ENCODE measurements at places on chromosomes 7 and 10. TPM values are rescaled to one million over a fixed set of nuclear protein-coding genes. Genes with fewer than 3 reads are reported as not detected.

RET gene
- polyA plus RNA-seq: 0.33 TPM

CDK14 gene
- polyA plus RNA-seq: 4.3 TPM

GIMAP4 gene
- polyA plus RNA-seq: 26.2 TPM

ACTR3C gene
- 6.8 TPM for polyA plus RNA-seq

MRPS17 gene
- polyA plus RNA-seq: 14.8 TPM

DNA sequence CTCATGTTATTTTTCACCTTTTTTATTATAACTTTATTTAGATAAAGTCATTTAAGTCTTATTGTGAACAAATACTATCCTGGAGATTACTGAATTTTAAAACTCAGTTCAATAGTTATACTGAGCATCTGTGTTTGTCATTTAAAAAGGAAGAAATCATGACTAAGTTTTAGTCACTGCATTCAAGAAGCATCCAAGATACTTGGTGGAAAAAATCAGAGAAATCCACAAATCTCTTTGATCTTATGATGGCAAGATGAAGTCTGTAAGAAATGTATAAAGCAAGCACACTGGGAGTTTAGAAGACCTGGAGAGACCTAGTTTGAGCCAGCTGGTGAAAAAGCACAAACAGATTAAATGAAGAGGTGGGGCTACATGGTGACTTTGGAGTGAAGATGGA is 529.8 kb upstream of the IGFBP3 start:
- no peak for DNase-seq

DNA sequence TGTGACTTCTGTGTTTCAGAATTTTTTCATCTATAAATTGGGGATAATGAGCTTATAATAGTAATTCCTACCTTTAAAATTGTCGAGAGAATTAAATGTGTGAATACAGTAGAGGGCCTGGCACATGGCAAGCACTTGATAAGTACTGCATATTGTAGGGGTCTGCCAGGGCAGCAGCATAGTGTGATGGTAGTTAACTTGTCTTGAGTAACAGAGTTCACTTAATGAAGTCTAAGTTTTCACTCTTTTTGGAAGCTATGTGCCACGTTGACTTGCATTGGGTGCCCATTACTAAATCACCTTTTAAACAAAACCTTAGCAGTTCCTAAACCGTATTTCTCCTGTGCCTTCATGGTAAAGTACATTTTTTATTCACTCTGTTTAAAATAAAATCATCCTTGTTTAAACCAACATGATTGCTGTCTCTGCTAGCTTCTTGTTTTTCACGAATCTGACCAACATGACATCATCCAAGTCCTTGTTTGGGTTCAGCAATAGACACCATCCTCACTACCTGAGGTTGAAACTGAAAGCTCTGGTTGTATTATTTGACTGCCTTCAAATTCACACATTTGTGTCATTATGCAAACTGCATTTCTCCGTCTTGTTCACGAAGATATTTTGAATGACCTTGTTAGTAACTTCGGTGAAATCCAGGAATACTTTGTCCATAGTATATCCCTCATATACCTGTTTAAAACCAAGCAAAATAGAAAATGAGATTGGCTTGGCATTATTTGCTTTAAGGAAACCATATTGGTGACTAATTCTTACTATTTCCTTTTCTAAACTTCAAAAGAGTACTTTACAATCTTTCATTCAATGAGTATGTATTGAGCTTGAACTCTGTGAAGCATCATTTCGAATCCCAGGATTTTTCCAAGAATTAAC is 340.2 kb downstream of the SUGCT start:
- no peak for DNase-seq

- DNase-seq: no peak
Observed at GRCh38 chr7:7617550-7617949, 23.0 kb upstream of the UMAD1 start.

GRCh38 chr7:122902751-122903495 is 16.7 kb upstream of the CADPS2 start:
- DNase-seq: no peak

- DNase-seq: no peak
Observed at GRCh38 chr7:131203291-131203976, 124.2 kb upstream of the MKLN1 start.

DNA sequence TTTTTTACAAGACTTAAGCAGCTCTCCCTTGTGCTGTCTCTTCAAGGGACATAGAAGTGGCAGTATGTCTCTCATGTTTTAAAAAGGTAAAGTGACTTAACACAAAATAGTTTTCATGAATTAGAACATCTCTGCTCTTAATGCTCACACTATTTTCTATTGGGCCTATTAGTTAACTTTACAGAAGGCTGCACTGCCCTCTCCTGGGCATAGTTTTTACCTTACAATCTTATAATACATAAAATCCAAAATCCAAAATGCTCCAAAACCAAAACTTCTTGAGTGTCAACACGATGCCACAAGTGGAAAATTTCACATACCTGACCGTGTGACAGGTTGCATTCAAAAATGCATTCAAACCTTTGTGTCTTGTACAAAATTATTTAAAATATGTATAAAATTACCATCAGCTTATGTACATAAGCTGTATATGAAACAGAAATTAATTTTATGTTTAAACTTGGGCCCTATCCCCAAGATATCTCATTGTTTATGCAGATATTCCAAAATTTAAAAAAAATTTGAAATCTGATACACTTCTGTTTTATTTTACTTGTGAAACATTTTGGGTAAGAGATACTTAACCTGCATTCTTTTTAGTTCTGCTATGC is 25.8 kb downstream of the TES start:
- peak; percentile 77 for DNase-seq

- DNase-seq: no peak
Observed at GRCh38 chr10:77049146-77049545, 588.5 kb downstream of the KCNMA1 start.

DNA sequence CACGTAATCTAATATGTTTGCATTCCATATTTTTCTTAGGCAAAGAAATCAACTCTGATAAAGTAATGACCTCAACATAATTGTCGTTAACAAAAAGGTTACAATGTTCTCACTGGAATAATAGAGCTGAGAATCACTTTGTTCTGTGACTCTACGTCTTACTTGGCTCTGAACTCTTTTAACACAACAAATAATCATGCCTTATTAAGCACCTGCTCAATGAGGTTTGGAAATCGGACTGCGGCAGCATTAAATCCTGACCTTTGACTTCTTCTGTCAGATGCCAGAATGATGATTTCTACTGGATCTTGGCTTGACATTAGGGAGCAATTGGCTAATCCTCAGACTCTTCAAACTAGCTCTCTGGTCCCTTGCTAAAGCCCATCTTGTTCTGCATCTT is 233.6 kb downstream of the SEMA3D start:
- DNase-seq: no peak

DNA sequence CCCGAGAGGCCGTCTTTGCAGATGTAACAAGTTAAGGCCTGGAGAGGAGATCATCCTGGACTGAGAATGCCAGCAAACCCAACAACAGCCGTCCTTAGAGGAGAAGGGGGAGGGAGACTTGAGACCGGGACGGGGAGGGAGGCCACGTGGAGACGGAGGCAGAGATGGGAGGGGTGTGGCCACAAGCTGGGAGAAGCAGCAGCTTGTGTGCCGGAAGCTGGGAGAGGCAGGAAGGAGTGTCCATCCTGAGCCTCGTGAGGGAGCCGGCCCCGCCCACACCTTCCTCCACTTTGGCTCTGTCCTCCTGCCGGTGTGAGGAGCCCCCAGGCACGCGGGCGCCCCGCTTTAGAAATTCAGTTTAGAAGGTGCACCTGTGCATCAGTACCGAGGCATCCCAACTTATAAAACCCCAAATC is 95.7 kb downstream of the DNAJB6 start:
- DNase-seq: peak; percentile 25

- DNase-seq: no peak
Observed at GRCh38 chr7:79227044-79227443, 226.4 kb downstream of the MAGI2 start.

- no peak for DNase-seq
Observed at GRCh38 chr10:8138471-8138870, 84.0 kb downstream of the GATA3 start.

DNA sequence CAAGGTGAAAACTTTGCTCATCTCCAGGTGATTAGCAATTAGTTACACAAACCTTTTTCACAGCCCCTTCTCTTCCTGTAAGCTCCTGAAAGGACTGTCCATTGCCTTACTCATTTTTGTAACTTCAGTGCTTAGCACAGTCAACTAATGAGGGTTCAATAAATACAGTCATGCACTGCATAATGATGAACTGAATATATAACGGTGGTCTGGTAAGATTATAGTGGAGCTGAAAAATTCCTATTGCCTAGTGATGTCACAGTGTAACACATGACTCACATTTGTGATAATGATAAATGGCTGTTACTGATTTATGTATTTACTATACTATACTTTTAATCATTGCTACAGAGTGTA is 12.9 kb upstream of the FAM133B start:
- DNase-seq: no peak

DNA sequence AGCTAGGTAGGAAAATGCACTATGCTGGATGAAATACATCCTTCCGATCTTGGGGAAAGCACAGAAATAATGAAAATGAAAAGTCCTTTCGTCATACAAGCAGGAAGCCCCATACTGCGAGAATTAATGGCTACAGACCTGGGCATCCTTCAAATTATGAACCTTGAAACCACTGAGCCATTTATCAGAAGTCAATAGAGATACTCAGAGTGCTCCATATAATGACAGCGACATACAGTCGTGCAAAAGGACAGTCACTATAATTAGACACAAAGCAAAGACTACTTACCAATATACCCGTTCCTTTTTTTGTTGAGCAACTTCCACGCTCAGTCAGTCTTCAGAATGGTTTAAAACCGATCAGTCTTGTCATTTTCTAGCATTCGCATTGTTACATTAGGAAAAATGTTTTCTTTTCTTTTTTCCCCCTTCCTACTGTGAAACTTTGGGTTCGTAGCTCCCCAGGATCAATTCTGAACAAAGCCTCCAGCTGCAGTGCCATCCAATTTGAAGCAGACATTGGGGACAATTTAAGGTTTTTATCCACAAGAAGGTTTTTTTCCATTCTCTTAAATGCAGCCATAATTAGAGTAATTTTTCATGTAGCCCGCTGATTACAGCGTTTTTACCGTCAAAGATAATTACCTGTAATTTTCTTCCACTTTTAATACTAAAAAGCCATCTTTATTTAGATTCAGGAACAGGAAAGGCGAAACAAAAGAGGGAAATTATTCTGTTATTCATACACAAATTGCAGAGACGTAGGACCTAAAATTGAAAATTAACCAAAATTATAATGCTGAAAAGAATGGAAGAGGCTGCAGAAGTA is 6.4 kb downstream of the DLX6 start:
- DNase-seq: peak; percentile 30

- no peak for DNase-seq
Observed at GRCh38 chr7:75953931-75954330, 39.0 kb downstream of the POR start.

- DNase-seq: no peak
Observed at GRCh38 chr10:85850736-85851135, 515.9 kb downstream of the GRID1 start.

DNA sequence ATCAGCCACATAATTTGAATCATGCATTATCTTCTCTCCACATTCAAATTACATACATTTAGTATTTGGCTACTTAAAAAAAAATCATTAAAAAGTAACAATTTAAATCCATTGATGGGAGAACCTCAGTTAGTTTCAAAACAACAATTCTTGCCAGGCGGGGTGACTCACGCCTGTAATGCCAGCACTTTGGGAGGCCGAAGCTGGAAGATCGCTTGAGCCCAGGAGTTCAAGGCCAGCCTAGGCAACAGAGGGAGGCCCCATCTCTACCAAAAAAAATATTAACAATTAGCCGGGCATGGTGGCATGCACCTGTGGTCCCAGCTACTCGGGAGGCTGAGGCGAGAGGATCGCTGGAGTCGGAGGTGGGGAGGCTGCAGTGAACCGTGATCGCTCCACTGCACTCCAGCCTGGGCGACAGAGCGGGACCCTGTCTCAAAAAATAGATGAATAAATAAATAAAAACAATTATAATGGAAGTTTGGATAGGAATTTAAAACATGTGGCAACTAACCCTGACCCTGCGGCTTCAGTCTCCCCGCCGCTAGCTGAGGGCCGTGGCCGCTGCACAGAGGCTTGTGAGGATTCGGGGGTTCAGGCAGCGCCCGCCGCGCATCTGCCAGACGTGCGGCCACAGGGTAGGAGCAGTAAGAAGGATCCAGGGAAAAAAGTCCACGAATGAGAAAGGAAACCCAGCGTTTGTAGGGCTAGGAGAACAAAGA is 1.1 kb upstream of the CSGALNACT2 start:
- no peak for DNase-seq

GRCh38 chr7:29748286-29749099 is 57.8 kb upstream of the WIPF3 start:
- no peak for DNase-seq

All from lung (tissue), 17 donors.